NCI-H1105 treated with DMSO at 0.1 percent for 48 hours (cell line): ENCODE measurements at places on chromosomes 2 and 18.

GRCh38 chr2:171522052-171522787, at the start of gene CYBRD1:
TSS of gene CYBRD1 (plus strand) at chr2:171522474. CDS start at chr2:171522546, 72 bp downstream.
- no peak for DNase-seq

- DNase-seq = no peak
These were observed 317.6 kb downstream of the TNS1 start for GRCh38 chr2:217685255-217685605.

- DNase-seq = no peak
These were observed 57.8 kb downstream of the TGOLN2 start for GRCh38 chr2:85269959-85270358.

DNA sequence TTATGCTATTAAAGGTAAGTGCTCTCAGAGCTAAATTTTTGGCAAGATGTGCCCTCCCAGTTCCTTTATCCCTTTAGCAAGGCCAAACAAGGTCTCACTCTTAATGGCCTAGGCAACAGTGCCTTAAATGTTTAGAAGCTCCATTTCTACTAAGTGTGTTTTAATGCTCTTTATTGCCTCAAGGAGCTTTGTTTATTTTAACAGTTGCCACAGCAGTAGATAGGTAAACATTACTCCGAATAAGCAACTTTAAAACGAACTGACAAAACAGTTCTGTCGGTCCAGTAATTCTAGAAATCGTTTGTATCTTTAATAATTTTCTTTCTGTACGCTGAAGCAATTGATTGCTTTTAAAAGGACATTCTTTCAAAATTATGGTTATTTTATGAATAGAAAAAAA, 74.5 kb downstream of the PIEZO2 start:
- DNase-seq = peak; percentile 98

DNA sequence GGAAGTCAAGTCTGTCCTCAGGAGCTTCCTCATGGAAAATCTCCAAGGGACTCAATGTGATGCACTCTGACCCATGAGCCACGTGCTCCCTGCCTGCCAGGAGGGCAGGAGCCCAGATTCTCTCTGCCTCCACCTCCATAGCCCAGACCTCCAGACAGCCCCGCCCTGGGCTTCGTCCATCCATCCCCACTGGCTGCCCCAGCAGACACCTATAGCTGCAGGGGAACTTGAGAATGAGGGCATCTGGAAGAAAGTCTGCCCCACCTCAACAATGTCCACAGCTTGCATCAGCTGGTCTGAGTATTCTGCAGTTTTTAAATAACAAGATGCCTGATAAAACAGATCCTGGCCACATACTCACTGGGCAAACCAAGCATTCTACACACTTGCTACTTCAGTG, 418.8 kb upstream of the SMIM21 start:
- no peak for DNase-seq

DNA sequence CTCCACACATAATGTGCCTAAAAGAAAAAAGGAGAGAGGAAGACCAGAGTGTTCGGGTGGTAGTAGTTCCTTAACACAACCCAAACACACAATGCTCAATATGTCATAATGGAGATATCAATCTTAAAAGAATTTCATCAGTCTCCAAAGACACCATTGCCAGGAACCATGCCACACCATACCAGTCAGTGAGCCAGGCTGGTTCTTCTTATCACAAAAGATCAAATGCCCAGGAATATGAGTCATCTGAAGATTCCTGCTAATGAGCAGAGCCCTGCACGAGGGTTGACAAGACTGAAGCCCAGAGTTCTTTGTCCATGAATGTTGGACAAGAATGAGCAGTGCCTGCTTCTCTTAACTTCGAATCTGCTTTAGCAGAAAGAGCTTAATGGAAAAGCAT, 262.3 kb downstream of the ZNF516 start:
- no peak for DNase-seq

DNA sequence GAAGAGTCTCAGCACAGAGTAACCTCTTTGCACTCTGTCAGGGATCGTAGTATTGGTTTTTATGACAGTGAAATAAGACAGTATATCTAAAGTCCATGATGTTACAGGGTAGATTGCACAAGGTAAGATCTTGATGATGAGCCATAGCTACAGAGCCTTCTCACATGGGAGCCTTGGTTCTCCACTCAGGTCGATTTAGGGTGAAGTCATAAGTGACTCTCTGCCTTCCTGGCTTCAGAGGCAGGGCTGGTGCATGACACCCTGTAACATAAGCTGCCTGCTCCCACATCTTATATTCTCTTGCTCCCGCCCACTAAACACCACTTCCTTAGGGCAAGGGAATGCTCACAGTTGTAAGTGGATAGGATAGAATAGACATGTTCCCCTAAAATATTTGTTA, 13.3 kb downstream of the DAPL1 start:
- DNase-seq = no peak

DNA sequence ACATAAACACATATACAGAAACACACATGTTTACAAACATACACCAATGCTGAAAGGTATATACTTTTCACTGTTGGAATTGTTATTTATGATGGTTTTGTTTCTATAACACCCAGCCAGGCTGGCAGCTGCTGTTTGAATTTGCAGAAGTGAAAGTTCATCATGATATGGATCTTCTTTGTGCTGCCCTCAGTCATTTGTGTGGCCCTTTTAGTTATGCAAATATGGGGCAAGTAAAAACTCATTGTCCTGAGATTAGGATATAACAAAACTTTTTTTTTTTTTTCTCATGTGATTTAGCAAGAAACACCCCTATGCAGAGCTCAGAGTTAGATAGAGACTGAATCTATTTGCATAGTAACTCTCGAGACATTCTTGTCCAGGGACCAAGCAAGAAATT, 714.1 kb downstream of the KCNJ3 start:
- no peak for DNase-seq

DNA sequence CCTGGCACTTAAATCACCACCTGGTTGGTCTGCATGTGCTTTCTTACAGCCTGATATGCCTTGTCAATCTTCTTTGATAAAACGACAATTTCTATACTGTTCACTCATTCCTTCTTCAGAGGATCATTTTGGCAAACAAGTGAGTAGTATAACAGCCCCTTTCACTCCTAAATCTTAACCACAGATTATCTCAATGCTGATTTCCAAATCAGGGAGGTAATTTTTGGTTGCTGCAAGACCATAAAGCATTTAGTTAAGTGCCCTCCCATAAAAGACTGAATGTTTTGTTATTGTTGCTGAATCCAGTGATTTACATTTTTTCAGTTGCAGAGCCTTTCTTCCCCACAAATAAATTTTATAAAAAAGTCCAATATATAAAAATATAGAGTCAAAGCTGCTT, 129.2 kb upstream of the CYP26B1 start:
- DNase-seq = no peak
